ENCODE measurements at places on chromosomes 2 and 18.

DNA sequence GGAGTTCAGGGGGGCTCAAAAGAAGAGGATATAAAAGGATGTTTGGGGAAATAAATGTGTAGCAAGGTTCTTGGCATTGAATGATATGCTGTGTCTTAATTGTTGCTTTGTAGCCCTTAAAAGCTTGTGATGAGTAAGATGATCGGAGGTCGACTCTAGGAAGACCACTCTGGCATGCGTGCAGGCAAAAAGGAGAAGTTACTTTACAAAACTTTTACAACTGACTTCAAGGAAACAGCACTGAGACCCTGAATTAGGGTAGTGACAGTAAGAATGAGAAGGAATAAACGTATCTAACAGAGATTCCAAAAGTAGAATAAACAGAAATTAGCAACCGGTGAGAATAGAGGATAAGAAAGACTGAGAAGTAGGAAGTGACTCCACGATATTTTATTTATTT is 228.7 kb upstream of the TANK start:
- no peak overlapping the region for H3K27ac ChIP-seq
- no peaks in the 10 kb centered on the region for H3K27me3 ChIP-seq
- DNase-seq: no peak
- no peak overlapping the region for H3K4me3 ChIP-seq
- peaks cover 4% of the 10 kb centered on the region for H3K4me1 ChIP-seq
- H3K36me3 ChIP-seq: no peaks in the 10 kb centered on the region

GRCh38 chr2:204542982-204543608 is 2.2 kb upstream of the PARD3B start:
- peaks cover 20% of the 10 kb centered on the region for H3K4me1 ChIP-seq
- H3K27me3 ChIP-seq: no peaks in the 10 kb centered on the region
- no peaks in the 10 kb centered on the region for H3K36me3 ChIP-seq
- no peak overlapping the region for H3K27ac ChIP-seq
- DNase-seq: peak; percentile 15
- no peak overlapping the region for H3K4me3 ChIP-seq

GRCh38 chr2:182426918-182427240 is at the start of gene PDE1A:
Gene PDE1A, minus strand, starts transcription at chr2:182427036.
- no peaks in the 10 kb centered on the region for H3K4me1 ChIP-seq
- no peaks in the 10 kb centered on the region for H3K27me3 ChIP-seq
- DNase-seq: no peak

DNA sequence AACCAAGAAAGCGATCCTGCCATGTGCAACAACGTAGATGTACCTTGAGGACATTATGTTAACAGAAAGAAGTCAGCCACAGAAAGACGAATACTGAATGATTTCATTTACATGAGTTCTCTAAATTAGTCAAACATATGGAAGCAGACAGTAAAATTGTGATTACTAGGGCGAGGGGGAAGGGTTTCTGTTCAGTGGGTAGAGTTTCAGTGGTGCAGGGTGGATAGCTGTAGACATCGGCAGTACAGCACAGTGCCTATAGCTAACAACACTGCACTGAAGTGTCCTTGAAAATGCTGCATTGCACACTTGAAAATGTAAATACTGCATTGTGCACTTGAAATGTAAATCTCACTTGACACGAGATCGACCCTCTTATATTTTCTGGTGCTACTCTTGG is 275.3 kb downstream of the GALR1 start:
- no peaks in the 10 kb centered on the region for H3K27me3 ChIP-seq
- no peak overlapping the region for H3K4me3 ChIP-seq
- no peaks in the 10 kb centered on the region for H3K4me1 ChIP-seq
- DNase-seq: no peak

GRCh38 chr18:52970686-52971085 is 630.7 kb downstream of the DCC start:
- no peaks in the 10 kb centered on the region for H3K36me3 ChIP-seq
- no peak for DNase-seq
- no peak overlapping the region for H3K4me3 ChIP-seq
- no peaks in the 10 kb centered on the region for H3K27me3 ChIP-seq

DNA sequence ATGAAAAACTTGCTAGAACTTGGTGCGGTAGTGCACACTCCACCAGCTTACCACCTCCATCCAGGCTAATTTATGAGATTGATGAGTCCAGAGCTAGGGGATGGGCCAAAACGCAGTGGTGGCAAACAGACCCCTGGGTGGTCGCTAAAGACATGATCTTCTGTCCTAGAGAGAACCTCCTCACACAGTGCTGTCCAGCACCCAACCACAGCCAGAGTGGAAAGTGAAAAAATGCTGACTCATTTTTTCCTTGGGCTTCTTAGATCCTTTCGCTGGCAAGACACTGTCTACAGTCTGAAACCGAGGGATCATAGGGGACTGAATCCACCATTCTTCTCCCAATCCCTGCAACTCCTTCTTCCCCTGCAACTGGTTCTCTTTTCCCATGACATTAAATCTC is 4.1 kb downstream of the ANTXR1 start:
- H3K4me3 ChIP-seq: no peak overlapping the region
- H3K36me3 ChIP-seq: no peaks in the 10 kb centered on the region
- DNase-seq: no peak
- no peak overlapping the region for H3K27ac ChIP-seq

- no peaks in the 10 kb centered on the region for H3K27me3 ChIP-seq
- no peak overlapping the region for H3K4me3 ChIP-seq
- DNase-seq: no peak
- no peaks in the 10 kb centered on the region for H3K4me1 ChIP-seq
Measured at GRCh38 chr2:200471324-200471848, 38.5 kb downstream of the KCTD18 start.

- DNase-seq: no peak
- no peak overlapping the region for H3K27ac ChIP-seq
- no peak overlapping the region for H3K4me3 ChIP-seq
- no peaks in the 10 kb centered on the region for H3K36me3 ChIP-seq
- no peaks in the 10 kb centered on the region for H3K27me3 ChIP-seq
- no peaks in the 10 kb centered on the region for H3K4me1 ChIP-seq
Measured at GRCh38 chr2:178819992-178820391, 12.8 kb upstream of the TTN start.

GRCh38 chr2:98296440-98296839 is 49.8 kb upstream of the CNGA3 start:
- no peaks in the 10 kb centered on the region for H3K4me1 ChIP-seq
- H3K36me3 ChIP-seq: no peaks in the 10 kb centered on the region
- no peaks in the 10 kb centered on the region for H3K27me3 ChIP-seq
- H3K4me3 ChIP-seq: no peak overlapping the region
- no peak for DNase-seq

GRCh38 chr2:149315461-149315860 is 14.9 kb upstream of the LYPD6 start:
- H3K36me3 ChIP-seq: no peaks in the 10 kb centered on the region
- H3K27ac ChIP-seq: no peak overlapping the region
- H3K27me3 ChIP-seq: no peaks in the 10 kb centered on the region
- DNase-seq: no peak
- H3K4me3 ChIP-seq: no peak overlapping the region
- H3K4me1 ChIP-seq: no peaks in the 10 kb centered on the region

GRCh38 chr2:133886735-133887675 is 318.7 kb upstream of the NCKAP5 start:
- no peak overlapping the region for H3K4me3 ChIP-seq
- no peaks in the 10 kb centered on the region for H3K27me3 ChIP-seq
- H3K27ac ChIP-seq: no peak overlapping the region
- H3K36me3 ChIP-seq: no peaks in the 10 kb centered on the region
- H3K4me1 ChIP-seq: no peaks in the 10 kb centered on the region
- DNase-seq: peak; percentile 74

GRCh38 chr2:60148716-60149115 is 404.7 kb downstream of the BCL11A start:
- no peaks in the 10 kb centered on the region for H3K36me3 ChIP-seq
- H3K27ac ChIP-seq: no peak overlapping the region
- no peaks in the 10 kb centered on the region for H3K4me1 ChIP-seq
- no peak for DNase-seq
- H3K27me3 ChIP-seq: no peaks in the 10 kb centered on the region
- H3K4me3 ChIP-seq: no peak overlapping the region

DNA sequence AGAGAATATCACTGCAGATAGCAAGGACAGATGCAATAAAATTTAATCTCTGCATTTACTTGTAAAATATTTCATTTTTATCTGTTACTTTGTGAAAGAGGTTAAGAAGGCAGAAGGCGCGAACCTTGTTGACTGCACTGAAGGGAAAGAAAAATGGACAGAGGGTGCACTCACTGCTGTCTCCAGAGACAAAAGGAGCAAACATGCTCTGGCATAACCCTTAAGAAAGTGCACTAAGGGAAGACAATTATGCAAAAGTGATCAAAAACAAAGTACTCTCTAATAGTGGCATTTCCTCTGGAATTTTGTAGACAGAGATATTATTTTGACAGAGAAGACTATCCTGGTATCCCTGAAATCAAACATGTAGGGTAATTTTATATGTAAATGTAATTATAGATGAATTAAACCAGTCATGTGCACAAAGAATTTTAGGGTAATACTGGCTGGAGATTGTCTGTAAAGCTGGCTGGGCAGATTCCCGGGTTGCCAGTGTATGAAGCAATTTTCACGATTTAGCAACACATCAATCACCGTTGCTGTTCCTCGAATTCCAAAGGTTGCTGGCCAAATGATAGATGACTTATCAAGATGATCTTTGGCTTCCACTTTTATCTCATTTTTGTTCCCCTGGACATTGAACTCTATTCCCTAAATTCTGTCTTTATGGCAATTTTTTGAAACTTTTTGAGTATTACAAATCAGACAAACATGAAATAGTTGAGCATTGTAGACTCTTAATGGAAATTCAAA is 1176.9 kb downstream of the SUCLG1 start:
- no peaks in the 10 kb centered on the region for H3K4me1 ChIP-seq
- no peak overlapping the region for H3K27ac ChIP-seq
- no peaks in the 10 kb centered on the region for H3K27me3 ChIP-seq
- no peak for DNase-seq

- no peaks in the 10 kb centered on the region for H3K4me1 ChIP-seq
- DNase-seq: no peak
- H3K27ac ChIP-seq: no peak overlapping the region
- no peaks in the 10 kb centered on the region for H3K27me3 ChIP-seq
Measured at GRCh38 chr2:61785583-61785982, 68.3 kb downstream of the FAM161A start.

GRCh38 chr2:85222792-85223191 is 89.6 kb downstream of the TCF7L1 start:
- H3K36me3 ChIP-seq: no peaks in the 10 kb centered on the region
- no peak overlapping the region for H3K4me3 ChIP-seq
- H3K4me1 ChIP-seq: no peaks in the 10 kb centered on the region
- H3K27ac ChIP-seq: no peak overlapping the region

DNA sequence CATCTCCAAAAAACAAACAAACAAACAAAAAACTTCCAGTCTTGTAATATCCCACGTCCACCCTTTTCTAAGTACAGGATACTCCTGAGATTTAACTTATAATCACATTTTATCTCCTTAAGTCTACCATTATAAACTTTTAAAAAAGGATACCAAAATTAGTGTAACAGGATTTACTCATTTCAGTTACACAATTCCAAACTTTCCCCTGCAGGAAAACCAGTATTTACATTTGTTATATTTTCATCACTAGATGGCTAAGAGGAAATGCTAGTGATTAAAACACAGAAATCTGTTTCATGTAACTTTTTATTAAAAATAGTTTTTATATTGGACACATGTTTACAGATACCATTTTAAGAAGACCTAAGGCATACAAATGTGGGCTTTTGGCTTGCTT is 27.5 kb downstream of the CFAP36 start:
- H3K4me3 ChIP-seq: no peak overlapping the region
- no peak for DNase-seq
- no peaks in the 10 kb centered on the region for H3K4me1 ChIP-seq
- no peaks in the 10 kb centered on the region for H3K27me3 ChIP-seq
- H3K36me3 ChIP-seq: peaks cover 4% of the 10 kb centered on the region
- H3K27ac ChIP-seq: no peak overlapping the region

GRCh38 chr2:54454548-54455130 is 1.5 kb upstream of the SPTBN1 start:
- H3K27me3 ChIP-seq: no peaks in the 10 kb centered on the region
- no peak for DNase-seq
- peak overlapping the region; percentile 80 for H3K4me3 ChIP-seq
- H3K4me1 ChIP-seq: peaks cover 7% of the 10 kb centered on the region

DNA sequence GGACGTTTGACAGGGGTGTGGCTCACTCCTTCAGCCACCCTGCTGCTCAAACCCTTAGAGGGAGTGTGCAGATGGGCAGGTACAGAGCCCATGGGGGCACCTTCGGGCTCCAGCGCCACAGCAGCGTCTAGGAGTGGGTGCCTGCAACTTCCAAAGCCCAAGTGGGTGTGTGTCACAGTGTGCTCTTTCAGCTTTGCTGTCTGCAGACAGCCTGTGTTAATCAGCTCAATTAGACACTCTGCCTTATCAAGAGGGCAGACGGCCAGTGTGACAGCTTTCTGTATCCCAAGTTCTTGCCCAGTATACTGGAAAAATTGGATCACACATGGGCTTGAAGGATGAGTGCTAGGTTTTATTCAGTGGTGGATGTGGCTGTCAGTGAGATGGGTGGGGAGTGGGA is 96.7 kb downstream of the AP1S3 start:
- H3K4me1 ChIP-seq: no peaks in the 10 kb centered on the region
- DNase-seq: no peak
- no peak overlapping the region for H3K4me3 ChIP-seq
- no peaks in the 10 kb centered on the region for H3K36me3 ChIP-seq
- no peak overlapping the region for H3K27ac ChIP-seq

DNA sequence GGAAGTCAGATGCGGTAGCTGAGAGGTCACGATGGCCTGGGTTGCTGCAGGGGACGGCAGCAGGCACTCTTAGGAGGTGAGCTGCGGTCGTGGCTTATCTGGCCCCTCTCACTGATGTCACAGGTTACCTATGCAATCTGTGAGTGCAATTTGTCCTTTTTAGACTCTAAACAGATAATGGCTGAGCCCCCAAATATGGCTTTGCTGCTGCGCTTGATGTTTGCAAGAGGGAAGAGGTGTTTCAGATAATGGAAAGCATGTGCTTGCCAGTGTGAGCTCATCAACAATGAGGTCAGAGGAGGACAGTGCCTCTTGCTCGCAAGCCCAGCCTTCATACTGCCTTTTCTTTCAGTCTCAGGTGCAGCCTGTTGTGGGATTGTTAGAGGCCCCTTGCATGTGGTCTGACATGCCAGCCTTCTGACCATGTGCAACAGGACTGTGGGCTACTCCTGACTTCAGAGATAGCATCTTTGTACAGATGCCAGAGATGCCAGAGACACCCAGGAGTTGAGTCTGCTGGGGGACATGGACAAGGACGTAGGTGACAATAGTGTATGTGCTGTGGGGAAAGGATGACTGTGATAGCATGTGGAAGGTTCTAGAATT is 151.3 kb downstream of the TANC1 start:
- H3K36me3 ChIP-seq: no peaks in the 10 kb centered on the region
- no peaks in the 10 kb centered on the region for H3K27me3 ChIP-seq
- no peaks in the 10 kb centered on the region for H3K4me1 ChIP-seq

GRCh38 chr2:205904873-205905272 is 181.1 kb downstream of the INO80D start:
- no peak overlapping the region for H3K4me3 ChIP-seq
- H3K4me1 ChIP-seq: peaks cover 5% of the 10 kb centered on the region
- no peaks in the 10 kb centered on the region for H3K36me3 ChIP-seq
- H3K27ac ChIP-seq: no peak overlapping the region
- no peak for DNase-seq

- no peaks in the 10 kb centered on the region for H3K27me3 ChIP-seq
- no peaks in the 10 kb centered on the region for H3K4me1 ChIP-seq
- H3K27ac ChIP-seq: no peak overlapping the region
- no peak overlapping the region for H3K4me3 ChIP-seq
- no peaks in the 10 kb centered on the region for H3K36me3 ChIP-seq
Measured at GRCh38 chr18:79485788-79486355, 90.1 kb downstream of the NFATC1 start.

Data from pancreas (tissue), 10 donors.